ENCODE measurements at places on chromosomes 6 and 20. TPM values are rescaled to one million over a fixed set of nuclear protein-coding genes. Genes with fewer than 3 reads are reported as not detected.

- DNase-seq: peak; percentile 34
These were observed 104.8 kb downstream of the ARID1B start for GRCh38 chr6:156881687-156882629.

- no peak for DNase-seq
These were observed 100.2 kb upstream of the KCNQ5 start for GRCh38 chr6:72521684-72522083.

- DNase-seq: no peak
These were observed 139.2 kb downstream of the AHI1 start for GRCh38 chr6:135358251-135358821.

DNA sequence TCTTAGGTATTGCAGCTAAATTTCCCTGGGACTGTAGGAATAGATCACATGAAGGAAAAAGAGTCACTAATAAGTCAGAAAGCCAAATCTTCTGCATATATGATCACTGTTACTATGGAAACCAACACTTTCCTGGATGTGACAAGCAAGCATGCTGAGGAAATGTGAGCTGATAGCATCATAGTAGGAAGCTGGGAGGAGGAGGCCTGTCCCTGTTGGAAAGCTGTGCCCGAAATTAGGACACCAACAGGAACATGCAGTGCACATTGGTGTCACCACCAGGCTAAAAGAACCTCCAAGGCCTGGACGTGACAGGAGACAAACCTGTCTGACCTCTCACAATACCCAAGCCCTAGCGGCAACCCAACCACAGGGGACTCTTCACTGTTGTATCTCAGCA, 181.9 kb upstream of the PCSK2 start:
- DNase-seq: no peak

GRCh38 chr20:37669062-37669772, 24.6 kb upstream of the CTNNBL1 start:
- DNase-seq: no peak

DNA sequence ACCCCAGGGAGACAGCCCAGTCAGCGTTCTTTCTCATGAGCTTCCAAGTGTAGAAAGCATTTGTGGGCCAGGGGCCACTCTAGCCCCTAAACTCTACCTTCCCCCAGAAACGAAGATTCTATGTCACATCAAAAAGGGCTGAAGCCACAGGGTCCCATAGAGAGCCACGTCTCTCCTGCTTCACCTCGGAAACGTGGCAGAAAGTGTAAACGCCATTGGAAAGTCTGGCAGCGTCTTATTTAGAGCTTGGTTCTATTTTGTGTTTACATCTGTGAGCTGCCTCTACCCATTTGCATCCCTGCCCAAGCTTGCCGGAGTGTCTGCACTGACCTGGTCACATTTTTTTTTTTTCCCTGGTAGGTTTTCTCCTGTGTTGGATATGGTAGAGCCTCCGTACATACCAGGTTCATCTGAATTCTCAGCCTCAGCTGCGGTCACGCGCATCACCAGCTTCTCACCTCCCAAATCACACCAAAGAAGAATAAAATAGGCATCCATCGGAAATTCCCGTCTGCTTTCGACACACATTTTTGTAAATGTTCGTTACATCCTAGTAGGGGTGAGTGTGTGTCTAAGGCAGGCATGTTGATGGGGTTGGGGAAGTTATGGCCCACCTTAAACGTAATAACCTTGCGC, 62.6 kb downstream of the NPEPL1 start:
- no peak for DNase-seq

- DNase-seq: no peak
These were observed 234.1 kb upstream of the BMP2 start for GRCh38 chr20:6533351-6533750.

GRCh38 chr20:50519036-50519762, 9.0 kb downstream of the PTPN1 start:
- no peak for DNase-seq

- no peak for DNase-seq
These were observed 51.9 kb downstream of the STXBP5 start for GRCh38 chr6:147255948-147256674.

DNA sequence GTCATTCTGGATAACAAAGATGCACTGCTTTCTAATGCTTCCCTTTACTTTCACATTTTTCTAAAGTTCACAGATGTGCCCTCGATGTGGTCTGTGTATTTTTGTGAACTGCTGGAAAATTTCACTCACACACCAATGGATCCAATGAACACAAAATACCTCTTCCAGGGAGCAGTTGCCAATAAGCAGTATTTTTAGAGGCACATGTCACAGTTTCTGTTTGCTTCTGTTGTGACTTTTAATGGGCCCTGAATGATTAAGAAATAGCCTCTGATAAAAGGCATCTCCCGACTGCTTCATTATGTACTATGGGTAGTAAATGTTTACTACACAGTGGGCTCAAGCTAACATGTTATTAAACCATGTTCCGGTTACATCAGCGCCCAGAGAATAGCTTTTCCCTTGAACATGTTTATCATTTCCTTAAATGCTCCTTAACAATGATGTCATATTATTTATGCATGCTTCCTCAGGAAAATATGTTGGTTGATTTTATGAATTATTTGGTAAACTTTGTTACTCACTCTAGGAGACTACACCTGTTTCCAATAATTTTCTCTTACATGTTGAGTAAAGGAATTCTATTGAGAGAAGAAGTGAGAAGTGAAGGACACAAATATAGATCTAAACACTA, 188.0 kb downstream of the KCNQ5 start:
- no peak for DNase-seq

- peak; percentile 45 for DNase-seq
These were observed 60.2 kb downstream of the GCLC start for GRCh38 chr6:53484476-53485280.

GRCh38 chr20:53444401-53445149, 149.1 kb downstream of the ZNF217 start:
- no peak for DNase-seq

GRCh38 chr20:14664101-14664500, 326.7 kb upstream of the FLRT3 start:
- no peak for DNase-seq

DNA sequence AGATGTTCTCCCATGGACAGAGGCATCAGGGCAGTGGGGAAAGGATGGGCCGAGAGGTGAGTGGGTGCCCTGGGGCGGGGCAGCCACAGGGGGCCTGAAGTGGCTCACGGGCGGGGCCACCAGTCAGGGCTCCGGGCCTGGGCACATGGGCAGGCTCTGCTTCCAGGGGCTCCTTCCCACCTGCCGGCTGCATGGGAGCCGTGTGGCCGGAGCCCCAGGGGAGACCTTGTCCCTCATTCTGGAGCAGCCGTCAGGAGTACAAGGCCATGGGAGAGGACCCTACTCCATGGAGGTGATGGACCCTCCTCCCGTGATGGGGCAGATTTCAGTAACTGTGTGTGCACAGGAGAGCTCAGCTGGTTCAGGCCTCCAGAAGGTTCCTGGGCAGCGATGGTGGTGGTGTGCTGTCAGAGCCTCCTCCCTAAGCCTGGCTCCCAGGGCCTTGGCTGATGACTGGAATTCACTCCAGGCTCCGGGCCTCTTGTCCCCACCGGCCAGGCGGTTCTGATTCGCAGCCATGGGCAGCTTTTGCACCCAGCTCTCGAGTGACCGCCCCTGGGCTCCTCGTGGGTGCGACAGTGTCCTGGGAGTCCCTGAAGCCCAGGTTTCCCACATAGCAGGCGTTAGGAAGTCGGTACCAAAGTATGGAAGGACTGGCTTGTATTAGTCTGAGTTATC, 6.2 kb downstream of the SLCO4A1 start:
- no peak for DNase-seq

- DNase-seq: no peak
These were observed 77.1 kb downstream of the SGK1 start for GRCh38 chr6:134240665-134241431.

- DNase-seq: peak; percentile 92
These were observed 292.1 kb downstream of the SOX4 start for GRCh38 chr6:21885532-21886114.

GRCh38 chr6:37906121-37906520, 86.6 kb downstream of the ZFAND3 start:
- DNase-seq: no peak

- no peak for DNase-seq
These were observed 222.8 kb downstream of the LY86 start for GRCh38 chr6:6811128-6812009.

DNA sequence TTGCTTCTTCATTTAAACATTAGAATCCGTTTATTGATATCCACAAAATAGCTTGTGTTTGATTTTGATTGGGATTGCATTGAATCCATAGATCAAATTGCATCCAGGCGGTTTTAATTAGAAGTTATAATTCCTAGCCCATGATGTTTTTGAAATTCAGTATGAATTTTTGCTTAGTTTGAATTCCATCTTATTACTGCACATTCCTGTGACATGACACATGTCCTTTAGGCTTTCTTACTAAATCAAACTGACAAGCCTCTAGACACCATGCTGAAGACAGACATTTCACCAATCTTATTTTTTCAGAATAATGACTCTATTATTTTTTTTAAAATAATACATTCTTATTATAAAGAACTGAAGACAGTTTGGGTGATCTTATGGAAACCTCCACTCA, 21.4 kb upstream of the PI16 start:
- DNase-seq: no peak

DNA sequence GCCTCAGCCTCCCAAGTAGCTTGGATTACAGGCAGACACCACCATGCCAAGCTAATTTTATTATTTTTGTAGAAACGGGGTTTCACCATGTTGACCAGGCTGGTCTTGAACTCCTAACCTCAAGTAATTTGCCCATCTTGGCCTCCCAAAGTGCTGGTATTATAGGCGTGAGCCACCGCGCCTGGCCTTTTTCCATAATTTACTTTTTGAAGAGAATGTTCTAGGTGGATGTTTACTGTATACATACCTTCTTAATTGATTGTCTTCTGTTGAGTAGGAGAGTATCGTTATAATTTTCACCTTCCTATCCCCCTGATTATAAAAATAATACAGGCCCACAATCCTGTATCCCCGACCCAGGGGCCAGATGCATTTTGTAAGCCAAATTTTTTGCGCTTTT, 174.4 kb downstream of the BCAS1 start:
- DNase-seq: no peak

GRCh38 chr6:74892091-74892490, 313.8 kb downstream of the COL12A1 start:
- DNase-seq: no peak

DNA sequence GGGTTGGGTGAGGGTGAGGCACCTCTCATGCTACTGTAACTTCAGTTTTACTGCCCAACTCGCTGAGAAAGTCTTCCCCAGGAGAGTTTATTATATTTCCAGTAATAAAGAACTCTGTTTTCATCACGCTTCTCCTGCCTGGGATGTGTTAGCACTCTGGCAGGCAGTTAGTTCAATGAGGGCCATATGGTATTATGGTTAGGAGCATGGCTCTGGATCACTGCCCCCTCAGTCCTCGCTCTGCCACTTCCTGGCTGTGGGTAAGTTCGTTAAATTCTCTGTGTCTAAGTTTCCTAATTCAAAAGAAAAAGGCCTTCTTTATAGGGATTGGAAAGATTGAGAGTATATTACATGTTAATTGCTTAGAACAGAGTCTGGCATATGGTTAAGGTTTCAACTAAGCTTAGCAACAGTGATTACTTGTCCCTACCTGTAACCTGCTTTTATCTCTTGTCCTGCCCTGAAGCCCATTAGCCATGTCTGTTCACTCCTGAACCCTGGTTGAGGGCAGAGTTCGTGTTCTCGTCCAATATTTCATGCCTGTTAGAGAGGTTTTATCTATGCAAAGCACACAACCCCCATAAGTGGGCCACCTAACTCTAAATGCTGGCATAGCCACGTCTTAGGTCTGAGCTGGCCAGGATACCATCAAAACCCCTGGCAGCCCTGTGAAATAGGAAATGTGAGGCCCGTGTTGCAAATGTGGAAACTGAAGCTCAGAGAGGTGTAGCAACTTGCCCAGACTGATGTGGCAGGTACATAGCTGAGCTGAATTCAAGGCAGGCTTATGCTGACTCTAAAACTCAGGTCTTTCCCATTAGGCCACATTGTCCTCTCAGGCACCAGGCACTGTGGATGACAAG, 342.5 kb upstream of the JARID2 start:
- no peak for DNase-seq

- DNase-seq: no peak
These were observed 20.2 kb downstream of the ADNP start for GRCh38 chr20:50911030-50911429.

- peak; percentile 43 for DNase-seq
These were observed 117.0 kb downstream of the RTN4IP1 start for GRCh38 chr6:106512048-106512967.

DNA sequence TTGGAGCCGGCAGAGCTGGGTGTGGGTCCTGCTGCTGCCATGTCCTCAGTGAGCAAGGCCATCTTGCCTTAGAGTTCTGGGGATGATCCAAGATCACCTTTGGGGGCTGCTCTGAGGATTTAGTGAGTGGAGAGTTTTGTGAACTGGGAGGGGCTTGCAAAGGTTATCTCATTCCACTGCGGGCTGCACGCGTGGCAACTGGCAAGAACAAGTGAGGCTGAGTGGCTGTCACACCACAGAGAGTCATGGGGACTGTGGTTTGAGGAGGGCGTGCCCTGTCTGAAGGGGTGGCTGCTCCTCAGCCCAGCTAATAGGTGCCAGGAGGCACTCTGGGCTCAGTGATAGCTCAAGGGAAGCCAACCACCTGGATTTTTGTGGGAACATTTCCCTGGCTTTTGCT, 37.6 kb downstream of the TTLL9 start:
- DNase-seq: no peak

GRCh38 chr20:44447827-44448419, 27.8 kb upstream of the TTPAL start:
- DNase-seq: no peak

- no peak for DNase-seq
These were observed 113.8 kb downstream of the PRND start for GRCh38 chr20:4835244-4836177.

- DNase-seq: no peak
These were observed 740 bp downstream of the TRIM15 start for GRCh38 chr6:30163918-30164654.

DNA sequence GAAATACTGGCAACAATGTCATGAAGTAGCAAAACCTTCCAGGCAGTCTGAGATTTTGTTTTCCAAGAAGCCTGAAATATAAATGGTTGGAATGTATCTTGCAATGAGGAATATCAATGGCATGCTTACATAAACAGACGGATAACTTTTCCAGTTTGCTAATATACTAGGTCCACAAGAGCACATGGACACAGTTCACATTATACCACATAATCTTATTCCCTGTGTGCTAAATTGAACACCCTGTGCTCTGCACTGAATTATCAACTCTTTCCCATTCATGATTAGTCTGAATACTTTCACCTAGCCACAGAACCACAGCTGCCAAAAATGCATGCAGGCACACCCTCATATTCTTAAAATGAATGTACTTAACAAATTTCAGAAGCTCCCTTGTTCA, 274.3 kb downstream of the COL12A1 start:
- DNase-seq: no peak

- DNase-seq: no peak
These were observed 39.5 kb upstream of the SLC22A2 start for GRCh38 chr6:160298121-160298520.

The FAM217A gene
- not detected for total RNA-seq

The PLTP gene
- total RNA-seq: 29.7 TPM

The CLVS2 gene
- 18.6 TPM for total RNA-seq

The KPNA5 gene
- total RNA-seq: 21.9 TPM

The ECI2 gene
- 18.7 TPM for total RNA-seq

The BPIFB1 gene
- not detected for total RNA-seq

The PAK5 gene
- 6.8 TPM for total RNA-seq

The SYCP2L gene
- 20.5 TPM for total RNA-seq

The KCNK16 gene
- total RNA-seq: not detected

The GABRR1 gene
- not detected for total RNA-seq

The LTA gene
- total RNA-seq: not detected

The TSHZ2 gene
- 10.0 TPM for total RNA-seq

The CTCFL gene
- total RNA-seq: not detected

All from glutamatergic neuron (in vitro differentiated cells).